CD4-positive, alpha-beta T cell (primary cell): ENCODE measurements at places on chromosomes 13 and 19.
A peak's percentile ranks its signal among the peaks of the same experiment; 100 is the strongest.

DNA sequence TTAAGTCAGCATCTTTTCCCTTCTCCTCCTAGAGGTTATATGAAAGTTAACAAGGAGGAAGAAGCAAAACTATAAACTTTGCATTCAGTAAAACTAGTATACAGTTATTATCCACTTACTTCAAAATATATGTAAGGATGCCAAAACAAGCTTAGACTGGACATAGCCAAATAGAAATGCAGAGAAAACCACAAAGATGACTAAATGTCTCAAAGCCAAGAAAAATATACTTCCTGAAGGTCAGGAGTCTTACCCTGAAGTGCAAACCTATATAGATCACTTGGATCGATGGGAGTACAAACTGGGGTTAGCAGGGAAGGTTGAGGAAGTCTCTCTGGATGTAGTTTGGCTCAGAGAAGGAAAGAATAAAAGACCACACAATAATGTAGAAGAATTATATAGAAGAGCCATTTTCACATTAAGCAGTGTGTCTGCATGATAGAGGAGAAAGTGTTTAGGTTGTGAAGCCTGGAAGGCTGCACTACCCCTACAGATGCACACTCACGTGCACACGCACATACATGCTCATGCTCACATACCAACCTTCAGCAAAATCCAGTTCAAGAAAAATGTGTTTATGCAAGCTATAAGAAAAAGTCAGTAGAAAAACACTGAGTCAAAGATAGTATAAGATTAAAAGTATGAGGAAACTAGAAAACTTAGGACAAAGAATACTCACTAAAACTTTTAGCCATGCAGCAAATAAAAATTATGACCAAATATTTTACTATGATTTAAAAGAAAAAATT, 112.1 kb upstream of the RXFP2 start:
- DNase-seq: no peak

DNA sequence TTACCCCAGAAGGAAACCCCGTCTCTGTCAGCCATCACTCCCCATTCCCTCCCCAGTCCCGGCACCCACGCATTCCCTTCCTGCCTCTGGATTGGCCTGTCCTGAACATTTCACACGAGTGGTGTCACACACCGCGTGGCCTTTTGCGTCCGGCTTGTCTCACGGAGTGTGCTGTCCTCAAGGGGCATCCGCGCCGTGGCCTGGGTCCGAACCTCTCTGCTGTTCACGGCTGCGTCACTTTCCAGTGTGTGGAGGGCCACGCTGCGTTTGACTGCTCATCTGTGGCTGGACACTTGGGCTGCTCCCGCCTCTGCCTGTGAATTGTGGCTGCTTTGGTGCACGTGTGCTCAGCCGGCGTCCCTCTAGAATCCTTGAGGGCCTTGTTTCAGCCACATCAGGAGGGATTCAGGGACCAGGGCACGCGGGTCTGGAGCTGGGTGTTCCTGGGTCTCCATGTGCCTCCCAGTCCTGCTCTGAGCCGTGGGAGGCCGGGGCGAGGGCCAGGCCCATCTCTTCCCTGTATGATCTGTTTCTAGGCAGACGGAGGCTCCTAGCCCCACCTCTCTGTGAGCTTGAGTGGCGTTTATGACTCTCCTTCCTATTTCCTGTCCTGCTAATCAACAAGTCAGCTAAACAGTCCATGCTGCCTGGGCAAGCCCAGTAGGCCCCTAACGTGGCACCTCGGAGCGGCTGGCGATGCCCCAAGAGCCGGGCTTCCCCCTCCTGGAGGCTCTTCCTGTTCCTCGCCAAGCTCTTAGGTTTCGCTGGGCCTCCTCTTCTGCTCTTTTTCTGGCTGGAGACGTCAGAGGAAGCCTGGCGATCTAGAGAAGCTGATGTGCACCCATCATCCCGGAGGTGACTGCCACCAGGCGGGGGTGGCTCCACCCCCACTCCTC, 8.1 kb downstream of the STK11 start:
- DNase-seq: peak; percentile 30

- no peak for DNase-seq
These were observed 52.5 kb downstream of the FLT3 start for GRCh38 chr13:28047757-28048388.

- no peak for DNase-seq
These were observed 172.2 kb downstream of the DNAJC15 start for GRCh38 chr13:43195551-43195950.
